ENCODE measurements at places on chromosomes 2 and 18.

GRCh38 chr2:39498786-39499185 is 61.7 kb upstream of the MAP4K3 start:
- DNase-seq, result no peak

- no peak for DNase-seq
Measured at GRCh38 chr2:1979138-1979537, 234.8 kb upstream of the PXDN start.

GRCh38 chr18:21741312-21741561 is 645 bp downstream of the MIB1 start:
- DNase-seq, result no peak

- no peak for DNase-seq
Measured at GRCh38 chr18:74806700-74807416, 209.2 kb downstream of the ZNF407 start.

Data from ureter (tissue), 1 donor.